ENCODE measurements at places on chromosomes 1 and 21.

- DNase-seq: no peak
Observed at GRCh38 chr1:15158506-15159165, 5.1 kb downstream of the TMEM51 start.

DNA sequence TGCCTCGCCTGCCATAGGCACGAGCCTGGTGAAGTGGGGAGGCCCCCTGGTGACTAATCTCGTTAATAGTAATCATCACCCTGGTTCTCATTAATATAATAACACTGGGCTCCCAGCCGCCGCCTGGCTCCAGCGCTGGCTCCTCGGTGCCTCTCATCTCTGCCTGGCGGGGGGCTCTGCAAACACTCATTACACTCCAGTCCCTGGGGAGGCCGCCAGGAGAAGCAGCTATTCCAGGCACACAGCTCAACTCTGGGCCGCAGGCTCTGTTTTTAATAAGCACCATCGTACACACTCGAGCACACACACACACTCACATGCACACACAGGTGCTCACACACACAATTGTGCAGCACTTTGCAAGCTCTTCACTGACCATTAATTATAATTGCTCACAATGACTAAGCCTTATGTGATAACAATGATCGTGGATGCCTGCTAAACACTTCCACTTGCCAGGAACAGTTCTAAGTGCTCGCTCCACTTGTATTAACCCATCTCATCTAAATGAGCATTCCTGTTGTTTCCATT, 52.2 kb downstream of the SDC3 start:
- DNase-seq: no peak

DNA sequence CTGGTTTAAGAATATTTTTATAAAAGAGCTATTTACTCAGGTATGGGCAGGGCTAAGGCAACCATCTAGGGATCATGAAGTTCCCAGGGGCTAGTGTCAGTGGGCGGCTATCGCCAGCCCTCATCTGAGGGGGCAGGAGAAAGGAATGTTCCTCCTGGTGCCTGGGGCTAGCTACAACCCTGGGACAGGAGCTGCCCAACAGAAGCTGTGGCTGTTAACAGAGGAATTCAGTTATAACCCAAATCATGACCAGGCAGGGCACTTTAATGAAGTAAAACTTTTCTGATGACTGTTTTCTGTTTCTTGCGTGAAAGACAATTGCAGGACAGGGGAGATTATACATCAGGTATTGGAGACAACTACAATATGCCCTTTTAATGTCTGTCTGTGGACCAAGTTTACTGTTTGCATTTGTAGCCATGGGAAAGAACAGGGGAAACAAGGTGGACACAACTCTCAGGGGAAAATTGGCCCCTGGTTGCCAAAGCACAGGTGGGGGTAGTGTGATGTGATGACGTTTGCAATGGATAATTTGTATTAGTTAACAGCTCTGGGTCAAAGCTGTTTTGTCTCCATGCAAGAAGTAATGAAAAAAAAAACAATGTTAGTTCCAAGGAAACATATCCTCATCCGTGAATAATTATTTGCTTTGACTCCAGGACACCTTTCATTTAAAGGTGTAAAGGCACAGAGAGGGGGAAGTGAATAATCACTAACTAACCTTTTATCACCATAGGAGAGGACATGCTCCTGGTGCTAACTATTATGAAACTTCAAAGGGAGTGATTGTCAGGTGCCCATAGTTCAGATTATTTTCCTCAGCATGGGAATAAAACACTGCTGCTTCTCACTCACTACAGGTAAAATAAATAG, 105.2 kb downstream of the TSEN15 start:
- no peak for DNase-seq

DNA sequence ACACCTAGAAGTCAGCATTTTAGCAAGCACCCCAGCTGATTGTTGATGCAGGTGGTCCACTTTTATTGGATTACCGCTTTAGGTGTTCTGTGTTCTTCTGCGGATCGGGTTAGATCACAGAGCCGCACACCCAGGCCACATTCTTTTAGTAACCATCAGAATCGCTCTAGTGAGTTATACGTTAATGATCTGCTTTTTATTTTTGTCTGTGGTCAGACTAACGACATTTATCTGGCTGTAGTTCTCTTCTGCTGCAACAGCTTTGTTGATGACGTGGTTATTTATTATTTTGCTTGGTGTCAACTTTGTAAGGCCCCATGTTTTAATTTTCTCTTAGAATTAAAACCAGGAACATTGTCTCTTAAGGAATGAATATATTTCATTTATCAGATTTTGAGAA, 18.2 kb downstream of the SCCPDH start:
- DNase-seq: no peak

DNA sequence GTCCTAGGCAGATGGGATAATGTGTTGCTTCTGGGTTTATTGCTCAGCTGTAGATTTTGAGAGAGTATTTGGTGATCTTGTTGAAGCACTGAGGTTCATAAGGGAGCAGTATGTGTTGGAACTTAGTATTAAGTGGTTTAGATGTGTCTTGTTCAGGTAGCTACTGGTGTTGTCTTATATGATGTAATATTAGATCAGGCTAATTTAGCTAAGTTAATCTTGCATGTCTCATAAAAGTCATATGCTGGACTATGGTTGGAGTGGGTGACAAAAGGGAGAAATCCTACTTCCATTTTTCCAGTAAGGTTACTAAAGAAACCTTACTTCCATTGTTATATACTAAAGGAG, 196.4 kb downstream of the CLEC20A start:
- DNase-seq: no peak

DNA sequence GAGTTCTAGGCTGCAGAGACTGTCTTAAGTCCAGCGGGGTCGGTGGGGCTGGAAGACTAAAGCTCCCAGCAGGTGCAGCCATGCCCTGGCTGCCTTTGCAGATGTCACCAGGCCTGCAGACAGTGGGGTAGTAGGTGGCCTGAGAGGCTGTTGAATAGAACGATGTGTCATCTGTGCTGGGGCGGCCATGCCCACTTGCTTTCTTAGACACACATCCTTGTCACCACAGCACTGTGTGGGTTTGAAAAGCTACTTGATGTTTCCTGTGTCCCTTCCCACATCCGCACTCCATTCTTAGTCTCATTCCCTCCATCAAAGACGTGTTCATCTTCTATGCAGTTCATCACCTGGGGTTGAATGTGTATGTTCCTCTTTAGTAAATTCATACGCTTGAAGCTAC, 184.5 kb upstream of the TMEM51 start:
- no peak for DNase-seq

GRCh38 chr1:58442114-58442513, 104.4 kb downstream of the OMA1 start:
- no peak for DNase-seq

- no peak for DNase-seq
Observed at GRCh38 chr1:46530791-46531409, 20.5 kb downstream of the KNCN start.

GRCh38 chr1:28833381-28833780, 21.4 kb downstream of the OPRD1 start:
- DNase-seq: no peak

DNA sequence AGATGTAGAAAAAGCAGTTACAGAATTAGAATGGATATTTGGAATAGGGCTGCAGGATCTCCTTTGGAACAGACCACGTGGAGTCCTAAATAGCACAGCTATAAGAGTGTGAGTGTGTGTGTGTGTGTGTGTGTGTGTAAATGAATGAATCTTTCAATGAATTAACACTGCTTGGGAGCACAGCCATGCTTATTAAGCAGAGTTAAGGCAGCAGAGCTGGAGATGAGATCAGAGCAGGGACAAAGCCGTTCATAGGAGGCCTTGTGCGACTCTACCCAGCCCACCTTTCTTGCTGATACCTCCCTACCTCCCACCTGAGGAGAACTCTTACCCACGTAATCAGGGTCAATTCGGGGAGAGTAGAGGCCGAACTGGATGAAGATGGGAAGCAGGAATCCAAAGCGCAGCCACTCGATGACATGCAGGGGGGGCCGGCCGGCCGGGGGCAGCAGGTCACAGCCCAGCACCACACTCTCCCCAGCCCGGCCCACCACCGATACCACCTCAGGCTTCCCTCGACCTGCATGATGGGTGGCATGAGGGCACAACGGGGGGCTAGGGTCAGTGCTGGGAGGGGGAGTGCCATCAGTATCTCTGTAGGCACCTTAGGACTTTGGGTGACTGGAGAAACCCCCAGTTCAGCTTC, 2.7 kb downstream of the IGSF9 start:
- DNase-seq: no peak

DNA sequence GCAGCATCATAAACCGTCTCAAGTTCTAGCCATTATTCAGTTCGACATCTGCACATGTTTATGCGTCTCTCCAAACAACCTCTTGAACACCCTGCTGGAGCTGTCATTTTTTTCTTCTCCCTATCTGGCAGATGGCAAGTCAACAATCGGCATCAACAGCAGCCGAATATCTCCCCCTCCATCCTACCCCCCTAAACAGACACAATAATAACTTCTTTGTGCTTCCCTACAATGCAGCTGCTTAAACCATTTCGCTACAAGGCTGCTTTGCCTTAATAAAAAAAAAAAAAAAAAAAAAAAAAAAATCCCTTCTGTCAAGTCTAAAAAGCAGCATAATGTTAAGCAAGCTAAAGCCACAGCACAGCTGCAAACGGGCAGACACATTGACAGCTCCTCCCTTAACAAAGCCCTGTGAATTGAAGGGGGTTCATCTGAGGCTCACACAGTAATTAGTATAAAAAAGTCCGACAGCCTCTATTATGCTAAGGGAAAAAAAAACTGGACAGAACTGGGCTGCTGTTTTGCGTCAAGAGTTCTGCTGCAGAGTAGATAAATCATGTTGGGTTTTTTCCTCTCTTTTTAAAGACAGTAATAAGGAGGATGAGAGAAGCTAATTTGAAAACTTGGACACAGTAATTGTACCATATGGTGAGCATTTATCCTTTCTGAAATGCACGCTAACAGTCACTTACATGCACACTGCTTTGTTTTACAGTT, 136.4 kb downstream of the AKT3 start:
- DNase-seq: no peak

DNA sequence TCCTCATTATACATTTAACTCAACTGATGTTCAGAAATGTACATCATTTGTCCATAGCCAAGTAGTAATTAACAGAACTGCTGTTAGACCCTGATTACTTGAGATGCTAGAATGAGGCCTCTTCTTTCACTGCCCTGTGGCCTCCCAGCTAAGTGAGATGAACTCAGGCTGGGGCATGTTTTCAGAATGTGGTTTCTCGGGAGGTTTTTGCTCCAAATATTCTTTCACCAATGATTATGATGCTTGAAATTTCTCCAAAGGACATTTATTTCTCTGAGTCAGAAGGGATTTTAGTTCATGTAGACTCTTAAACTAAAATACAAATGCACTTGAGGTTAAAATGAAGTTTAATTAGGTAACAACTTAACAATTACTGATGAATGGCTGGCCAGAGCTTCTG, 34.6 kb upstream of the ADAMTS5 start:
- DNase-seq: no peak

- DNase-seq: no peak
Observed at GRCh38 chr1:238485057-238485911, 594.6 kb upstream of the ZP4 start.

GRCh38 chr1:110387048-110387754, 3.6 kb downstream of the SLC16A4 start:
- no peak for DNase-seq

DNA sequence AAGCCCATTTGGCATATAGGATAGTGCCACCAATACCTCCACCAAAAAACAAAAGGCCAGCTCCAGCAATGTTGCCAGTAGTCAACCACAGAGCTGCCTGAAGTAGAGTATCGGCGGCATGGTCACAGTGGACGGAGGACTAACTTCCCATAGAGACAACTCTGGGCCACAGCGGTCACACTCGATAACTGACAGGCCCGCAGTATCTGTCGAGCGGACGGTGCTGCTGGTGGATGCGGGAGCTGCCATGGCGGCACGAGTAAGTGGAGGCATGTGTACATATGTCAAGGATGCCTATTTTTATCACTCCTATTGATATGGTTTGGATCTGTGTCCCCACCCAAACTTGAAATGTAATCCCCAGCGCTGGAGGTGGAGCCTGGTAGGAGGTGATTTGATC, 4.1 kb downstream of the KRTAP12-1 start:
- DNase-seq: no peak

GRCh38 chr1:42003433-42003832, 84.7 kb upstream of the HIVEP3 start:
- DNase-seq: no peak

DNA sequence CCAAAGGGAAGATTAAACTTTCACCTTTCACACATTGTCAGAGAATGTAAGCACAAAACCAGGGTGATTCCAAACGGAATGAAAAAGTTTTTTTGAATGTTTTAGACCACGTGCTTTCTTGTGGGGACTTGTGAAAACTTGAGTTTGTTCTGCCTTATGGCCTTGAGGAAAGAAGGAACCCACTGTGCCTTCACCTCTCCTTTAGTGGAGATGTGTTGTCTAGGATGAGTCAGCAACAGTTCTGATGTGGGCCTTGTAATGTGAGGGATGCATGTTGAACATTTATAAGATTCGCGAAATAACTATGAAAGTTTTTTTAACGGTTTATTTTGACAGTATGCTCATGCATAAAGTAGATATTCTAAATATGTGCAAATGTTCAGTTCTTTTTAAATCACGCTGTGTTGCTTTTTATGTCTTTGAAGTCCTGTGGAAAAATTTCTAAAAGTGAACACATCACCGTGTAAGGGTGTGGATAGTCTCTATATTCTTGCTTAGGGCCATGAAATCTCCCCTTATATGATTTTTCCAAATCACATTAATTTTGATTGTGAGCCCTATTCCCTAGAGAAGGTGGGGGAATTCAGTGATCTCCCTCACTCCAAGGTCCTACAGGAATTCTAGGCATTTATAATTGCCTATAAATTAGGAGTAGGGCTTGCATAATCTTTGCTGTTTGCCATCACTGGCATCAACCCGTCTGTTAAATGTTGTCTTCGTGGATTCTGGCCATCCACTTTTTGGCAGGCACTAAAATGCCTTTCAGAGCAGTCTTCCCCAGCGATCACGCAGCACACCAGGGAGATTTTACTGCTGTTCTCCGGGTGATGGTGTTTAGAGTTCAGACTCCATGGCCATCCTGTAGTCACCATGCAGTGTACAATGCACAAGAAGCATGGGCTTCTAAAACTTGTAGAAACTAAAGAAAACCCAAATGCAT, 47.4 kb downstream of the PLA2G4A start:
- DNase-seq: no peak

- DNase-seq: no peak
Observed at GRCh38 chr1:109629372-109630030, 9.9 kb downstream of the AMPD2 start.

DNA sequence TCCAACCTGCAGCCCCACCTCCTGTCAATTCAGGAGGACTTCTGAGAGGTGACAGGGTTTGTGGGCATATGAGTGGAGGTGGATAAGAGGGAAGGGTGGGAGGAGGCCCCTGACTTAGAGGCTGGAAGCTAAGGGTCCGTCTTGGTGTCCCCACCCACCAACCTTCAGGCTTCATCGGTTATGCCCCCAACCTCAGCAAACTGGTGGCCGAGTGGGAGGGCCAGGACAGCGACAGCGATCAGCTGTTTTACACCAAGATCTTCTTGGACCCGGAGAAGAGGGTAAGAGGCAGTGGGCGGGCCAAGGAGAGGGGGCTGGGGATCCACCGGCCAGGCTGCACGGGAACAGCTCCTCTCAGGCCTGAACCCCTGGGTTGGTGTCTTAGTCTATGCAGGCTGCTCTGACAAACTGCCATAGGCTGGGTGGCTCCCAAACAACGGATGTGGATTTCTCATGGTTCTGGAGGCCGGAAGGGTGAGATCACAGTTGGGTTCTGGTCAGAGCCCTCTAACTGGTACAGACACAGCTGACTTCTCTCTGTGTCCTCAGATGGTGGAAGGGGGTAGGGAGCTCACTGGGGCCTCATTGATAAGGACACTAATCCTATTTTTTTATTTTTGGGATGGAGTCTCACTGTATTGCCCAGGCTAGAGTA, 18.1 kb downstream of the PLOD1 start:
- DNase-seq: no peak

All from GM12878 (cell line).